ENCODE measurements at places on chromosomes 13 and 19.
A peak's percentile ranks its signal among the peaks of the same experiment; 100 is the strongest.

GRCh38 chr19:9586764-9587163, 2.5 kb upstream of the ZNF121 start:
- DNase-seq = peak; percentile 77

DNA sequence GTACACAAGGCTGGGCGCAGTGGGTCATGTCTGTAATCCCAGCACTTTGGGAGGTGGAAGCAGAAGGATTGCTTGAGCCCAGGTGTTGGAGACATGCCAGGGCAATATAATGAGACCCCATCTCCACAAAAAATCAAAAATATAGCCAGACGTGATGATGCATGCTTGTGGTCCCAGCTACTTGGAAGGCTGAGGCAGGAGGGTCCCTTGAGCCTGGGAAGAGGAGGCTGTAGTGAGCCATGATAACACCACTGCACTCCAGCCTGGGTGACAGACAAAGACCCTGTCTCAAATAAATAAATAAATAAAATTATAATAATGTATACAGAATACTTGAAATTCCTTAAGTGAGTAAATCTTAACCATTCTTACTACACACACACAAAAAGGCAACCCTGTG, 127.7 kb downstream of the SPRY2 start:
- no peak for DNase-seq

- DNase-seq = no peak
Observed at GRCh38 chr19:12885749-12886650, 1.0 kb downstream of the KLF1 start.

- no peak for DNase-seq
Observed at GRCh38 chr13:107276936-107277335, 709.0 kb upstream of the ARGLU1 start.

GRCh38 chr13:99057310-99057975, 79.6 kb upstream of the DOCK9 start:
- DNase-seq = no peak

GRCh38 chr19:996051-996838, 4.0 kb upstream of the GRIN3B start:
- DNase-seq = peak; percentile 93

Measured in activated T-cell treated with anti-CD3 and anti-CD28 coated beads, Interleukin-2, amount 50 U/mL, for 1 hour (primary cell).